ENCODE measurements at places on chromosomes 5 and 9.
A peak's percentile ranks its signal among the peaks of the same experiment; 100 is the strongest.

- no peak for DNase-seq
These were observed 288.2 kb downstream of the FANCC start for GRCh38 chr9:95029288-95029687.

DNA sequence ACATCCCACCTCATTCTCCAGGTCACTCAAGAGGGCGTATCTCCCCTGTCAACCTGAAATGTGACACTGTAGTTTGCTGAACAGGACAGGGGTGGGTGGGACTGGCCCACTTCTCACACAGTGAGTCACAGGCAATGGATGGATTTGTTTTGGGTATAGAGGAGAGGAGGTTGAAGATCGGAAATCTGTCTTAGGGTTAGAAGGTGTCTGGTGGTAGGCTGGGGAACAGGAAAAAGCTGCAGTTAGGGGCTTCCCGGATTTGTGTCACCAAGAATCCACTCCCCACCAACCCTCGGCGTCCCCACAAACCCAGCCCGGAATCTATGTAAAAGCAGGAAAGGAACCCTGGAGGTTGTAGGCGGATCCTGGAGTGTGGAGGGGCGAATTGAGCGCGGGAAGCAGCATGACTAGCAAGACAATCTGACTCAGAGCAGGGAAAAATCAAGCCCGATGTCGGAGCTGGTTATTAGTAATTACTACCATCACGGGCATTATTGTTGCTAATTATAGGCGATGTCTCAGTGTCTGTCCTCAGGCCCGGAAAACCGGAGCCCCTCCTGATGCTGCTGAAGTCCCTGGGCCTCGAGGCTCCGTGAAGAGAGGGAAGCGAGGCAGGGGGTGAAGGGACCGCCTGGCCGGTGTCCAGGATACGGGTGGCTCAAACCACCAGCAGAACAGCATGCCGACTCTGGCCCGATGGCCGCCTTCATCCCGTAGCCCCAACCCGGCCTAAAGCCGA, 1.7 kb upstream of the IRX1 start:
- no peak for DNase-seq

GRCh38 chr9:103997856-103998370, 96.2 kb upstream of the SMC2 start:
- DNase-seq = no peak

DNA sequence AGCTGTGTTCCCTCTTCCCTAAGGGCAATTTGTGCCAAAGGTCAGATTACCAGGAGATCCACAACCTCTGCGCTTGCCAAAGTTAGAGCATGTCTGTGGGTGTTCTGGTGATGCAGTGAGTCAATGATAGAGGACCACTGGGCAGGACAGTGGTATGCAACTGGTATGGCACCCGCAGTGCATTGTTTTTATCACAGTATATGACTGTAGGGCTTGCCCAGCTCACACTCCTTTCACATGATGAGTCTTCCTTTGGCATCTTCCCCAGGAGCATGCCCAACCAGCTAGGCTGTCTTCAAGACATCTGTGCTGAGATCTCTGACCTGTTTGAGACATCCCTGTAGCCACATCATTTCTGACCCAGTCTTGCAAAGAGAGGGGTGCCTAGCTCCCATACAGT, 1650.0 kb upstream of the CDH6 start:
- no peak for DNase-seq

- peak; percentile 31 for DNase-seq
These were observed 50.8 kb downstream of the PAPPA start for GRCh38 chr9:116204252-116204882.

GRCh38 chr5:135266975-135267374, 132.1 kb downstream of the MACROH2A1 start:
- DNase-seq = peak; percentile 71

DNA sequence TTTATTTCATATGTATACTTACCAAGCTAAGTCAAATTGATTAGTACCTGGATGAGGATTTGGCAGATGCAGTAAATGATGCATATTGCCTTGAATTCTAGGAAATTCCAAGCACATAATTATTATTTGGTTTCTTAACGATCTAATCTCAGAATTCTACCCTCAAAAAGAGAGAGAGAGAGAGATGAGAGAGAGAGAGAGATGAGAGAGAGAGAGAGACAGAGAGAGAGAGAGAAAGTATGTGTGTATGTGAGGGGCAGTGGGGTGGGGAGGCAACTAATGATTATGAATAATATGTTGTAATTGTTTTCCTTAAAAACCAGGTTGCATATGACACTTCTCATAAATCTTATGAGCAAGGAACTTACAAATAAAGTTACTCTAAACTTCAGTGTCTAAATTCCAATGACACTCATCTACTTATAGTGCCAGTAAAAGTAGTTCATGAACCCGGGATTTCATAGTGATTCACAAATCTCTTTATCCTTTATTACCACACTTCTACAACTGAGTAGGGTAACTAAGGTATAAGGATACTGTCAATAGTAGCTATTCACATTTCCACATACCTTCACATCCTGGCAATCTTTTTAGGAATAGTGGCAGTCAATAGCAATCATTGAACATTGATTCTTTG, 60.5 kb upstream of the EDIL3 start:
- peak; percentile 42 for DNase-seq

DNA sequence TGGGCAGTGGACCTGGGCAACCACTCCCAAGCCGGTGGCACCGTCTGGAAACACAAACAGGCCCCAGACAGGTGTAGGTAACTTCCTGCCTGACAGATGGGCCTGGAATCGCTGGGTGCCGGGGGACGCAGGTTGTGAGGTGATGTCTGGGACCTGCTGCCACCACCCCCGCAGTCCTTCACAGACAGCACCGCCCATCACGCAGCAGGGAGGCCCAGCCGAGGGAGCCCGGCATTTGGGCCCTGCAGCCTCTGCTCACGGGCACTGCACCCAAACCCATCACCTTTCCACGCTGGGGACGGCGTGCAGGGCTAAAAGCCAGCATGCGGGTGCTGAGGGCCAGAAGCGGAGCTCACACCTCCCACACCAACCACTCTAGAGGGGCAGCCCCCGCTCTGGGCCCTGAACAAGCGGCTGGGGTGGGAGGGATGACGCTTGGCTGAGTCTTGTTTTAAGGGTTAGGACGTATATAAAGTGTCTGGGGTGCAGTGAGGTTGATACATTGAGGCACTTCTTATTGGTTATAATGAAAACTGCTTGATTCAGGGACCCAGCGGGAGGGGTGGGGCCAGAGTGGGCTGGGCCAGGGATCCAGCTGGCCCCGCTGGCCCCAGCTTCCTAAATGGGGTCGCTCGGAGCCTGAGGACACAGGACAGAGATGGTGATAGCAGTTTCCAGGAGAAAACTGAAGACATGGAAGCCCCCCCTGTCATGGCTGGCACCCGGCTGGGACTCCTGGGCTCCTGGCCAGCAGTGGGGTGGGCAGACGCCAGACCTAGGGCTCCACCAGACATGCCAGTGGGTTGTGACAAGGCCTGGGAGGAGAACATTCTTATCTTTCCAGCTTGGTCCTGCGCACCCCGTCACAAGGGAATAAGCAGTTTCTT, 11.3 kb downstream of the MYMK start:
- no peak for DNase-seq

- no peak for DNase-seq
These were observed 83.8 kb upstream of the FAM169A start for GRCh38 chr5:74949976-74950375.

DNA sequence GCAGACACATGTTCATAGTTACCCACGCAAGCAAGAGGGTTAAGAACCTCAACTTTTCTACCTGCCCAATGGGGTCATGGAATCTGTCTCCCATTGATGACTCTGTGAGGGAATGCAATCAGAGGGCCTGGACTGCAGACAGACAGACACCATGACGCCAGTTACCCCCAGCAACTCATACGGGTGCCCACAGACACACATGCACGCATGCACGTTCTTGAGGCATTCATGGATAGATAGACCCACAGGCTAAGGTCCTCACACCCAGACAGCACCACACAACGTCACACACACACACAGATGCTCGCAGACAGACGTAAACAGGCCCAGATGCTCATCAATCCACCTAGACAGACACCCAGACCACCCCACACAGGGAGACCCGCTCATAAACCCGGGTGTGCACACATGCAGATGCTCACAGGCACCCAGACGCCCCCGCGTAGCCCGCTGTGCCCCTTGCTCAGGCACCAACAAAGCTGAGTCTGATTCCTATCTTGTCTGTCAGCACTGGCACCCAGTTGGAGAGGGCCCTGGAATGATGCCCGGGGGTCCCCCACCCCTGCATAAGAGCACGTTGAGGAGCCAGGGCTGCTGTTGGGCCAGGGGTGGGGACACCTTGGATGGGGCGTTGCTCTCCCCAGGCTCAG, 23.6 kb downstream of the LHX2 start:
- DNase-seq = no peak

- peak; percentile 73 for DNase-seq
These were observed 20.2 kb downstream of the COL5A1 start for GRCh38 chr9:134661791-134662142.

DNA sequence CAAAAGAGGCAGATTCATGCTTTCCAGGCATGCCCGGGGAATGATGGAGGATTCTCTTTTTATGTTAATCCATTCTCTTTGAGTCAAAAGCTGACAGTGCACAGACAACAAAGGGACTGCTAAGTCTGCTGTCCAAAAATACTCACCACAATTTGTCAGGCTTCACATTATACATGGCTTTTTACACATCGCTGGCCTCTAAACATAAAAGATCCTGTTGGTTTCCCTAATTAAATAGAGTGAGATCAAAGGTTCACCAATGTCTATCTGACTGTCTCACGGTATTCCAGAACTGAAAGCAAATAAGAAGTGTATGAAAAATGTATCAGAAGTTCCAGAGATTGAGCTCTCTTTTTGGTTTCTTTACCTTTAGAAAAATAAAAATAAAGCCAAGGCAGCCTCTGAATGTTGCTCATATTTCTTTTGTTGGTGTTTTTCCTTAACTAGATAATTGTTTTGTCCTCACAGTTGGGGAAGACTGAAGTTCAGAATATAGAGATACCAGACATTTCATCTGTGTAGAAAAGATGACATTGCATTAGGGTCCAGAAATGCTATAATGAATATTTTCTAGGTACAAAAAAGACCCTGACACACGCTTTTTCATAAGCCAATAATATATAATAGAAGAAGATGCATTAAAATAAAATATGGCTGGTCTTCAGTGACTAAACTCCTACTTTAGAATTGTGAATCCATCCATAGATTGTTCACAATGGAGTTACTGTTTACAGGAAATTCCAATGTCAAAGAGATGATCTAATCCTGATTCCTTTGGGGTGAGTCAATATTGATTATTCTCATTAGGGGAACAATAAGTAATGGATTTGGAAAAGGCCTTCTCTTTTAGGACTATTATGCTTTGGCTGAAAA, 688.2 kb upstream of the CDH6 start:
- DNase-seq = peak; percentile 49

- peak; percentile 49 for DNase-seq
These were observed 3.2 kb upstream of the BAAT start for GRCh38 chr9:101387871-101388506.

DNA sequence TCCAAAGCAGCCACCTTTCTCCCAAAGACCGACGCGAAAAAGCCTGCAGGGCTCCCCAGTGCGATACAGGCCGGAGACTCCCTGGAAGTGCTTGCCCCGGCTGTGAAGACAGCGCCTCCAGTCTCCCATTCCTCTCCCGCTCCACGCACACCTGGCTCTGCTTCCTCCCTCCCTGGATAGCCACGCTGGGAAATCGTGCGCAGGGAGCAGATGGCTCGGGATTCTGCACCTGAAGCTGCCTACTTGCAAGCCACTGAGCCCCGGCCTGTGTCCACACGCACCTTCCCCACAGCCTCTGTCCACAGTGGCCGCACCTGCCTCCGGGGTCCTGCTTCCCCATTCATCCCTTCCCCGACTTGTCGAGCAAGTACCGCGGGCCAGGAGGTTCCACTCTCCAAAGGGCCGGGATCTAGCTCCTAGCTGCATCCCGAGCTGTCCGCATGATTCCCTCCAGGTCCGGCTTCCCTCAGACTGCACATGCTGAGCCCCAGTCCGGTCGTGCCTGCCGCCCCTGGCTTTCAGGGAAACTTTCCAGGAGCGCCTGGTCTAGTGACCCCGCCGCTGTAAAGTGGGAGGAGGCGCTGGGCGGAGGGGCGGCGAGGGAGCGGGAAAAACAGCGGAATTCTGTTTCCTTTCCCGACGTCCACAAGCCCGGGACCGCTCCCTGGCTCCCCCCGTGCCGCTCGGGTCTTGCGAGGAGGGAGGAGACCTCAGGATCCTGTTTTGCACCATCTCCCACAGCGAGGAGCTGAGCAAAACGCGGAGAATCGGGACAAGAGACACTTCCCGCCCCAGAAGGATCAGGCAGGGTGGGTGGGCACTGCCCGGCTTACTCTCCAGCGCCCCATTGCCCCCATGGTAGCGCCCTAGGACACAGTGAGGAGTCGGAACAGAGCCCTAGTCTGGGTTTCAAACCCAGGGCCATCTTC, 2.0 kb downstream of the SEMA6A start:
- DNase-seq = peak; percentile 6

GRCh38 chr5:130995851-130996250, 169.2 kb downstream of the HINT1 start:
- no peak for DNase-seq

- DNase-seq = peak; percentile 45
These were observed 367.6 kb downstream of the GLIS3 start for GRCh38 chr9:3931996-3932906.

DNA sequence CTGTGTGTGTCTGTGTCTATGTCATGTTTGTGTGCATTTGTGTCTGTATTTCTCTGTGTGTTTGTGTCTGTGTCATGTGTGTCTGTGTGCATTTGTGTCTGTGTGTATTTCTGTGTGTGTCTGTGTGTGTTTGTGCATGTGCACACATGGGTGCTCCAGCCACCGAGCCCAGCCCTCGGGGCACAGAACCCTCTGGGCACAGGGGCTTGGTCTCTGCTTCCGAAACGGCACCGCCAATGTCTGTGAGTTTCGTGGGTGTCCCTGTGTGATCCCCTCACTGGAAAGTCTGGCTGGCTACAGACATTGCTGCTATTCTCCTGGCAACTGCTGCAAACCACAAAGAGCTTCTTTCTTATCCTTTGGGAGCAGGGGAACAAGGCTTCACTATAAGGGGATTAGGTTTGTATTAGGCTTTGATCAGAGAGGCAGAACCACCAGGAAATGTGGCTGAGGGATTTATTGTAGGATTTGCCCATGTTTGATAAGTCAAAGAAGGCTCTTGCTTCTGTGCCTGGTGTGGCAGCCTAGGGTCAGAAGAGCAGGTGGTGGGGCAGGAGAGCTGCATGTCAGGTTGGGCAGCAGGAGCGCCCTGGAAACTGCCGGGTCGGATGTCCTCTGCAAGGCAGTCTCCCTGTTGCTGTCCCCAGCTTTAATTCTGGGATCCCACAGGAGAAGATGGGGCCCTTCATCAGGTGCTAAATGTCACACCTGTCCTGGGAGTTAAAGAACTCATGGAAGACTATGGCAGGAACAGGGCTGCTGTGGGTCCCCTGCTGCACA, 39.6 kb upstream of the FCN1 start:
- no peak for DNase-seq

- DNase-seq = peak; percentile 56
These were observed 11.5 kb downstream of the GPBP1 start for GRCh38 chr5:57185313-57185712.
